ENCODE measurements at places on chromosomes 16 and 17. TPM values are rescaled to one million over a fixed set of nuclear protein-coding genes. Genes with fewer than 3 reads are reported as not detected.

Gene TXNL4B
- 7.1 TPM for total RNA-seq

Gene GDPD1
- 5.8 TPM for total RNA-seq

Gene C17orf50
- total RNA-seq, result not detected

Gene C16orf92
- not detected for total RNA-seq

Gene SLC5A11
- under 0.01 TPM for total RNA-seq

Gene KCNAB3
- total RNA-seq, result 0.32 TPM

Gene ABCA9
- 11.7 TPM for total RNA-seq

Gene SPSB3
- 40.6 TPM for total RNA-seq

Gene PPP1R1B
- not detected for total RNA-seq

Gene CDRT15L2
- total RNA-seq, result not detected

Gene KRTAP4-3
- total RNA-seq, result not detected

Gene TEX19
- total RNA-seq, result not detected

Gene C1QTNF1
- 17.9 TPM for total RNA-seq

Gene EME2
- 5.5 TPM for total RNA-seq

Gene TMEM238L
- not detected for total RNA-seq

Gene SMIM22
- not detected for total RNA-seq

Gene CCL13
- total RNA-seq, result not detected

Gene ZG16B
- 1.5 TPM for total RNA-seq

Gene TNFRSF17
- total RNA-seq, result not detected

Gene HAP1
- total RNA-seq, result under 0.01 TPM

Gene CCL7
- 1.3 TPM for total RNA-seq

Gene SHISA9
- not detected for total RNA-seq

Gene ZDHHC1
- total RNA-seq, result 7.8 TPM

Gene MED31
- total RNA-seq, result 16.4 TPM
